ENCODE measurements at places on chromosomes 2 and 18.

GRCh38 chr2:8661736-8662135 lies 20.1 kb upstream of the ID2 start:
- no peak for DNase-seq

DNA sequence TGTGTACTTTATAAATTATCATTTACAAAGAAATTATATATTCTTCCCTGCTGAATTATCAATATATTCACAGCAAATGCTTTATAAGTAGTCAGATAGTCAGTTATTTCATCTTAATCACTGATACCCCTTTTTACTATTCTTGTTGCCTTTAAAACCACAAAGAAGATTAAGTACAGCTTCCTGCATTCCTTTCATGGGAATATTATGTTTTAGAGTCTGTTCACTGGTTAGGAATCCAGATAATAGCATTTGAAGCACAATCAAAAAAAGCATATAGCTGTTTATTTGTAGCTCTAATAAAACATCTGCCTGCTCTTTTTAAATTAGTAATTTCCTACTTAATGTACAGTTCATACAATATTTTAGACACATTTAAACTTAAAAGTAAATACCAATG lies 508.9 kb downstream of the FBXO15 start:
- no peak for DNase-seq

- DNase-seq: no peak
These were observed 75.9 kb upstream of the CAB39 start for GRCh38 chr2:230636684-230637271.

GRCh38 chr2:232139171-232139594 lies 177.7 kb downstream of the DIS3L2 start:
- no peak for DNase-seq

- no peak for DNase-seq
These were observed 20.2 kb downstream of the PROKR1 start for GRCh38 chr2:68663371-68664156.

- DNase-seq: no peak
These were observed 60.7 kb downstream of the USP34 start for GRCh38 chr2:61410185-61410584.

GRCh38 chr2:236867441-236868260 lies 218.0 kb upstream of the COPS8 start:
- no peak for DNase-seq

DNA sequence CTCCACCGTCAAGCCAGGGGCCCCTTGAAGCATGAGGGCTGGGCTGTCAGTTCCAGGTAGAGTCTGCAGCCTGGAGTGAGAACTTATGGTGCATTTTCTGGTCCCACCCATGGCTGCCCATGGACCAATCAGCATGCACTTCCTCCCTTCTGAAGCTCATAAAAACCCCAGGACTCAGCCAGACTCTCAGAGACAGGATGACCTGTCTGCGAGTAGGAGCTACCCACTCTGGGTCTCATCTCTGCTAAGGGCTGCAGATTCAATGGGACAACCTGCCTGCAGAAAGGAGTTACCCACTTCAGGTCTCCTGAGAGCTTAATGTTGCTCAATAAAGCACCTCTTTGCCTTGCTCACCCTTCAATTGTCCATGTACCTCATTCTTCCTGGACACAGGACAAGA lies 9.4 kb upstream of the DUSP19 start:
- DNase-seq: no peak

- no peak for DNase-seq
These were observed 465.5 kb upstream of the FSHR start for GRCh38 chr2:49619804-49620203.

GRCh38 chr2:234752966-234753365 lies 198.9 kb upstream of the SH3BP4 start:
- DNase-seq: no peak

DNA sequence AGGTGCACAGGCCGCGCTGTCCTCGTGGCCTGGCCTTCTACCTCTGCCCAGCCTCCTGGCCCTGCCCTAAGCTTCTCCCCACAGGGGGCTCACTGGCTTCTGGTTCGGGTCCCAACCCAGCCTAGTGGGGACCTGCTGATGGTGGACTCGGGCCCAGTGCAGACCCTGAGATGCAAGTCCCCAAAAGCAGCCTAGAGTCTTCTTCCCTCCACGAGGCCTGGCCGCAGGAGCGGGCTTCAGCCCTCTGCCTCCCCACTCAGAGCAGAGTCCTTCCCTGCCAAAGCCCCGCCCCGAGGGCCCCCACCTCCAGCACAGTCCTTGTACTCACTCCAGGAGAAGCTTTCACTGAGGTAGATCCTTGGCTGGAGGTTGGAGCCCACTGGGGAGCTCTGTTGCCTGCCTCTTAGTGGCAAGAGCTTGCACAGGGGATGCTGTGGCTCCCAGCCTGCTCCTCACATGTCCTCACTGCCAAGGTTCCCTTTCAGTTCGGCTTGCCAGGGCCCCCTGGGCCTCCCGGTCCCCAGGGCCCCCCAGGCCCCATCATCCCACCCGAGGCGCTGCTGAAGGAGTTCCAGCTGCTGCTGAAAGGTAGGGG lies 3.6 kb downstream of the ERFE start:
- no peak for DNase-seq

DNA sequence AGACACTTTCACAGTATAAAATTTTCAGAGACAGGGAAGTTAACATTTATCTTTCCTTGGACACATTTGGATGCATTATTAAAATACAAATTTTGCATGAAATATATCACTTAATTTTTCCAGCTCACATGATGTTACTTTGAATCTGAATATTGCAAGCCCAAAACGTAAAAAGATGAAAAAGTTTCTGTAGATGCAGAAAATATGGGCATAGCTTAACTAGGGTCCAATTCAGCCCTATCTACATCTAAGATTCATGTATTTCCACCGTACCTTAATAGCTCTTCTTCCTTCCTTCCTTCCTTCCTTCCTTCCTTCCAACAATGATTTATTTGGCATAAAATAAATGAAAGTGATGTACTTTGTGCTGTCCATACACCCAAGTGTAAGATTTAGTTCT lies 1084.6 kb upstream of the TMEFF2 start:
- no peak for DNase-seq

DNA sequence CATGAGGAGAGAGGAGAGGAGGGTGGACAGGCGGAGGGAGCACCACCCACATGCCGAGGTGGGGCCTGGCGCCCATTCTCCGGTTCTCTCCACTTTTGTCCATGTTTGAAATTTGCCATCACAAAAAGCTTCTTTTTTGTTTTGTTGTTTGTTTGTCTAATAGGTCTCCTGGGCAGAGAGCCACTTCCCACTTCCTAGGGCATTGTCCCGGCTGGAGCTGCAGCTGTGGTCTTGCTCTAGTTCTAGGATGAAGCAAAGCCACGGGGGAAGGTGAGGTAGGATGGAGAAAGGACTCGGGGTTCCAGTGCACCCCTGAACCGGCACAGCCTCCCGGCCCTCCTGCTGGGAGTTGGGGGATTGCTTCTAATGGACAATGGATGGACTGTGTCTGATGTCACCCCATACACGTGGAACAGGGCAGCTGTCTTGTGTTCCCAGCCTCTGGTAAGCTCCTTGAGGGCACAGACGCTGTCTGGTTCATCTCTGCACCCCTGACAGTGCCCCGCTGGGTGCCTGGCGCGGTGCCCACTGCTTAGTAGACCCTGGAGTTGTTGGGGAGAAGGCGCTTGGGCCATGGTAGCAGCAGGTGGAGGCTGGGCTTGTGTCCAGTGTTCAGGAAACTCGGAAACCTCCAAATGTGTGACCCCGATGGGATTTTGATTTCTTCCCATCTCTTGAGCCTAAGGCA lies 278.4 kb downstream of the NDUFA10 start:
- no peak for DNase-seq

DNA sequence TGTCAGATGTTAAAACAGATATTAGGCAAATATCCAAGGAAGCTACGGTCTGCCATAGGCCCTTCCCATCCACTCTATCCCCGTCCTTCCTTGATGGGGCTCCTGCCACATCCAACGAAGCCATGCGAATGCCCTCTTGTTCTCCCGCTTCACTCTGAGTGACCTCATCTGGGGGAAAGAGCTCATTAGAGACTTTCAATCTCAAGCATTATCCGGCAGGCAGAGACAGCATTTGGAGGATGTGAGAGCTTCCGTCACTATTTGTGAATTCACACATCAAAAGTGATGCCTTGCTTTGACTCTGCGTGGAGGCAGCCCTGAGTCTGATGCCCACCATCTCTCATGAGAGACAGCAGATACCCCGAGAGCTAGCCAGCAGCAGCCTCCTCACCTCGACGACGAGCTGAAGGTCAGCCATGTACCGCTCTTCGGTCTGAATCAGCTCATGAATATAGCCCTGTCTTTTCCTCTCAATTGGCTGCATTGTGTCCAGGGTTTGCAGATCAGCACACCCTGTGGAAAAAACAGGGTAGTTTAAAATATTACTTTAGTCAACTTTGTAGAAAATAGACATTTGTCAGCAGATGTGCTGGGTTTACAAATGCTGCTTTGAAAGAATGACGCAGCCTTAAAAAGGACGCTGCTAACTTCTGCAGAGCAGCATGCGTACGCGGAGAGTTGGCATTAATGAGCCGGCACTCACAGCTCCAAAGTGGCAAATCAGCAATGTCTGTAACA lies 45.9 kb downstream of the FAM228A start:
- no peak for DNase-seq

Measured in head of caudate nucleus (tissue), 42 donors.